ENCODE measurements at places on chromosomes 11 and 22.
A peak's percentile ranks its signal among the peaks of the same experiment; 100 is the strongest.

DNA sequence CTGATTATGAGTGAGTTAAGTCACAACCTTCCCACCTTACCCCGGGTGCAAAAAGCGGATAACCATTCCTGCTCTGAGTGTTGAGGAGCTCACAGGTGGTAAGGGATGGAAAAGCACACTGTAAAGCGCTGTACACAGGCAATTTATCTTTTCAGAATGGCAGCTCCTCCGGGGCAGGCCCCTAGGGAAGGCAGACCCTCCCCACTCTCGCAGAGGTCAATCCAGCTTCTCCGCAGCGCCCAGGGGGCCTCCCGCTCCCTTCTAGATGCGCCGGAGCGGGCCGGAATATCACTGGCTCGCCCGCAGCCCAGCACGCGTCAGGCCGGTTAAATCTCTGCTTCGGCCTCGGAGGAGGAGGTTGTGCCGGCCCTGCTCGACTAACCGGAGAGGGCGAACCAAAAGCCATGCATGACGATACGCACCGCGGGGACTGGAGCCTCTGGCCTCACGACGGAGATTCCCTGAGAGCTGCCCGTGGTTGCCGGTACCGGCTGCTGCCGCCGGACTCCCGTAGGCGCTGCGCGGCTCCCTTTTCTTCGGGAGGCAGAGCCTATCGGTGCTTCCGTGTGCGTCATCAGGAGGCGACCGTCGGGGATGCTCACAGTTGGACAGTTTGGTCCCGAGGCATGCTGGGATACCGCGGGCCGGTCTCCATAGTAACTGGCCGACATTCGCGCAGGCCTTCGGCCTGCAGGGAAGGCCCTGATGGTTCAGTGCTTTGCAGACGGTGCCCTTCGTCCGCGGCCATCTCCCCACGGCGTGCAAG is at the start of gene BRMS1:
TSS of gene BRMS1 (minus strand) at position 555 of the 766 bp plus-strand sequence. CDS start 2,870 bp downstream, outside the sequence.
- peak; percentile 96 for DNase-seq

DNA sequence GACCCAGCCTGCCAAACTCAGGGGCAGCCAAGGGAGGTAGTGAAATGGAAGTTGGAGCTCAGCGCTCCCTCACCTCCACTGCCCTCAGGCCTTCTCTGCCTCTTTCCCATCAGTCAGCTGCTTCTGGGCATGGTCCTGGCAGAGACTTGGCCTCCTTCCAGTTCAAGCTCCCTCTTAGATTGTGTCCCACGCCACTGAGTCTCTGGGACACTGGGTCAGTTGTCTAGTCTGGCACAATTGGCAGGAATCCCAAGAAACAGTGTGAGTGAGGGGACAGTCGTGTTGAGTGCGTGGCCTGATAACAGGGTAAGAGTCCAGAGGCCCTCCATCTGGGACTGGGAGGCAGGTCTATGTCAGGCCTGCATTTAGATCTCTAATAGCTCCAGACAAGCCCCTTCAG is 7.1 kb upstream of the SLC35E4 start:
- no peak for DNase-seq

DNA sequence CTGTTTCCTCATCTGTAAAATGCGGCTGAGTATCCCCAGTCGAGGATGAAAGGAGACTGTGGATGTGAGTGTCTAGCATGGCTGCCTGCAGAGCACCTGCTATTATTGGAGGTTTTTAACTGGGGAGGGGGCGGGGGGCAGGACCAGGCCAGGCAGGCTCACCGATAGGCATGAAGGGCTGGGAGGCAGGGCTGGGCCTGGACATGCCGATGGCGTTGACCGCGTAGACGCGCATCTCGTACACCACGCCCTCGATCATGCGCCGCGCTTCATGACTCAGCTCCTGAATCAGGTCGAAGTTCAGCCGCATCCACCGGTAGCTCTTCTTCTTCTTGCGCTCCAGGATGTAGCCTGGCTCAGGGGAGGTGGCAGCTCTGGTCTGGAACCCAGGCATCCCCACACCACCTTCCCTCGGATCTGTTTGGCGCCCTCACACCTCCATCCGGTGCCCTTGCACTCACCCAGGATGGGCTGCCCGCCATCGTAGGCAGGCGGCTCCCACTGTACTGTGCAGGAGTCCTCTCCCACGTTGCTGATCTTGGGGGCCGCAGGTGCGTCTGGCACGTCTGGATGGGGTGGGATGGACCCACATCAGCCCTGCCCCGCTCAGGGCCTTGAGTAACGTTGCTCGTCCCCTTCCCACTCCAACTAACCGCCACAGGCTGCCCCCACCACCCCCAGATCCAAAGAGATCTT is 15.1 kb downstream of the MYBPC3 start:
- no peak for DNase-seq

DNA sequence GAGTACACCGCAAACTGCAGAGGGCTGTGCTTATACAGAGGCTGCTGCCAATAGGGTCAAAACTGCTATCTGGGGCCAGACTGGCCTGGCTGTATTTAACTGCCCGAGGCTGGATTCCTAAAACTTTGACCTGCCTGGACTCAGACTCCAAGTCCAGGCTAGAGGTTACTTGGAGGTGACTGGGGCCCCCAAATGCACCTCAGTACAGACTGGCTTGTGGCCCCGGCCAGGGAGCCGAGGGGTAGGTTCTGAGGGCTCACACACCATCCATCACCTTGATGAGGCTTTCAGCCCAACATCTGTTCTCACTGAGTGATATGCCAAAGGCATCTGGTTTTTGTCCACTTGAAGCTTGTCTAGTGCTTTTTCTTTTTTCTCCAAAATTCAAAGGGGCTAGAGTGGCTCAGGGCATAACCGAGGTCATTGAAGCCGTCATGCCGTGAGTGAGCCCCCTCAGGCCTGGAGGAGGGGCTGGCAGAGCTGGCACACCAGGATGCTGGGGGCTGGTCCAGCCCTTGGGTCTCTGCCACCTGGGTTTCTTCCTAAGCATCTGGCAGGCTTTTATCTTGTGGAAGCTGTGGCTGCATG is 52.4 kb upstream of the TTLL12 start:
- DNase-seq: no peak

DNA sequence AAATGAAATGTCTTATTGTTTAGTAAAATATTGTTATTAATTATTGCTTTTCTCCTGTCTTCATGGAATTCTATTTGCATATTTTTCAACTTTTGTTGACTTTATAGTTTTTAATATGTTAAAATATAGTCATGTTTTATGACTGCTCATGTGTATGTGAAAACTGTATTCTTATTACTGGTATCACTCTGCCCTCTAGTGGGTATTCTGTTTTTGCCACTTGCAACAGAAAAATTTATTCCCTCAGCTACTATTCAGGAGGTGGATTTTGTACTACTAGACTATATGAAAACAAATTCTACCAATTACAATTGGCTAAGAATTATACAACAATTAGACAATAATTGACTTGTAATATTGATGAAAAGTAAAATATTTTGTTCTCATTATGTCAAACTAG is 45.0 kb downstream of the OR4C6 start:
- DNase-seq: peak; percentile 53

DNA sequence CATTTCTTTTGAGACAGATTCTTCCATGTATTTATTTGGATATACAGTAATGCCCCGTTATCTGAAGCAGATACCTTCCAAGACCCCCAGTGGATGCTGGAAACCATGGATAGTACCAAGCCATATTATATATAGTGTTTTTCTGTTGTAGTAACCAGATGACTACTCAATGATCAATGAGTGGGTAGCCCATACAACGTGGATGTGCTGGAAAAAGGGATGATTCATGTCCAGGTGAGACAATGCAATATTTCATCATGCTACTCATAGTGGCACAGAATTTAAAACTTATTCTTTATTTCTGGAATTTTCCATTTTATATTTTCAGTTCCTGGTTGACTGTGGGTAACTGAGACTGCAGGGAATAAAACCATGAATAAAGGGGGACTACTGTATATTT is 427.5 kb downstream of the METTL15 start:
- DNase-seq: no peak

DNA sequence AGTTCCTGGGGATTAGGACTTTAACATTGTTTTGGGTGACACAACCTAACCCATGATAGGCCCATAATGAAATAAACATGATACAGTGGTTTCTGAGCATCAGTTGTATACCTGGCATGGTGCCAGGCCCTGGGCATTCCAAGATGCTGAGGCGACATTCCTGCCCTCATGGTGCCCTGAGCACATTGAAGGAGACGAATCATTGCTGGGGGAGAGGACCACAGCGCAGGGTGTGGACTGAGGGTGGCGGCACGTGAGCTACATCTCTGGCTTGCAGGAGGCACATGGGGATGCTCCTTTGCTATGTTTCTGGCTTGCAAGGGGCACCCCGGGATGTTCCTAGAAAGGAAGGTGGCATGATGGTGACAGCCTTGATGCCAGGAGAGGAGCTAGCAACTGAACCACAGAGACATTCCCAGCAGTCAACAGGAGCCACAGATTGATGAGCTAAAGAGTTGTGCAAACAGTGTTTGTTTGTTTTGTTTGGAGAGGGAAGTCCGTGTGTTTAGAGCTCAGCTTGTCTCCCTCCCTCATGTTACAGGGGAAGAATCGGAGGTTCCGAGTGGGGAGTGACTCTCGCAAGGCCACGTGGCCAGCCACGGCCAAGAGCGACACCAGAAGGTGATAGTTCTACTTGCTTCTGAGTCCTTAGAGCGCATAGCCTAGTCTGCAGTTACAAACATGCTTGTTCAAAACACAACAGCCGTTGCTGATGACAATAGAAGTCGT is 106.4 kb downstream of the MIAT start:
- no peak for DNase-seq

DNA sequence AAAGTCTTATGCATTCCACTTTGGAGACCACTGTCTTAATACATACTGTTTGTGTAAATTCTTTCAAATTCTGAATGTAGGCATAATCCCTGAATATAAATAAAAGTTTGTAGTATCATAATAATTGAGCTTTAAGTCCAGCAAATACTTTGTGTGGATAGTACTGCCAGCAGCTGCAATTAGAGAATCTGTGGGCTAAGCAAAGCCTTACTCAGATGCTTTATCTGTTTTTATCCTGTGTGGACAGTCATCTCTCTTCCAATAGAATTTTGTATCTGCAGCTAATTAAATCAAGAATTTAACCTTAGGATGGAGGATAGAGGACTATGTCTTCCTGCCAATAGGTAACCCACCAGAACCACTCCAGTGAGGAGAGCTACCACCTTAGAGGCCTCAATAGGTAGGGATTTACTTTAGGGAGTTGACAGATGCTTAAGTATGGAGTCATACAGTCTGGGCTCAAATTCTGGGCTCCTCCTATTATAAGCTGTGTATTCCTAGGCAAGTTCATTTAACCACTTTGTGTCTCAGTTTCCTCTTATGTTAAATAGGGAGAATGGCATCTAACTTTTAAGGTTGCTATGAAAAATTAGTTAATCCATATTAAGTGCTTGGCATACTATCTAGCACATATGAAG is 71.1 kb downstream of the STIM1 start:
- peak; percentile 15 for DNase-seq

DNA sequence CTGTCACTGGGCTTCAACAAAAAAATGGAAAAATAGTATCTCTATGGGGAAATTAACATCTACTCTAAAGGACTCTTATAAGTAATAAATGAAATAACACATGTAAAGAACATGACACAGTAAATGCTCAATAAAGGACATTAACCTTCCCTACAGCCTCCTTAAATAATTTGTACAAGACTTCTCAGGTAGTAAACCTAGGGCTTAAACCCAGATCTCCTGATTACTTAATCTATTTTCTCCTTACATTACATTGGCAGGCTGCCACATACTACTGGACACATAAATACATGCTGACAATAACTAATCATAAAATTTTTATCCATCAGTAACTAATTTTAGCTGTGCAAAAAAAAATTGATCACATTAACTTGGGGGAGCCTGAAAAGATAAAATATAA is 4.9 kb downstream of the AMBRA1 start:
- peak; percentile 59 for DNase-seq

GRCh38 chr11:123570939-123571580 is 83.4 kb downstream of the SCN3B start:
- no peak for DNase-seq

GRCh38 chr11:60235321-60235720 is 7.6 kb downstream of the MS4A4E start:
- DNase-seq: no peak

GRCh38 chr11:102883141-102883540 is 8.4 kb upstream of the MMP12 start:
- DNase-seq: no peak

Measured in NCI-H82 (cell line).